NCI-H2081 (cell line): ENCODE measurements at places on chromosomes 16 and 17.

- DNase-seq, result no peak
These were observed 632 bp downstream of the CYBC1 start for GRCh38 chr17:82449883-82450356.

GRCh38 chr16:87924041-87924810 lies 12.1 kb downstream of the CA5A start:
- peak; percentile 89 for DNase-seq

GRCh38 chr16:67645397-67646121 lies 615 bp downstream of the CARMIL2 start:
- DNase-seq, result no peak

DNA sequence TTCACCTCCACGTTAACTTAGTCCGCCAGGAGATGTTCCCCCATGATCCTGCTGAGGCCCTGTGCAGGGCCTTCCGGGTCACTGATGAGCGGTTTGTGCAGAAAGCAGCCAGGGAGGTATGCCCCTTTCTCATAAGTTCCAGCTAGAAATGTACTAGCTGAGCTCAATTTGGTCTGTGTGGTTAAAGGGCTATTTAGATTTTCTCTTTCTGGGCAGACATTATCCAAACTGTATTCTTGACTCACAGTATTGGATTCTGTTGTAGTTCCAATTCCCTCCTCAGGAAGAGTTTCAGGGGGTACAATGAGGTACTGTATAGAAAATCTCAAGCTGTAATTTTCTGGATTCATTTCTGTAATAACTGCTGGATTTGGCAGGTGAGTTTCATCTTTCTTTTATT lies 137.1 kb downstream of the TRIM37 start:
- DNase-seq, result no peak

- no peak for DNase-seq
These were observed 11.5 kb upstream of the ZNF747 start for GRCh38 chr16:30546115-30546514.

- peak; percentile 17 for DNase-seq
These were observed 888 bp downstream of the CDH1 start for GRCh38 chr16:68737730-68738629.

GRCh38 chr17:40121181-40122135 lies at the start of gene MSL1:
TSS of gene MSL1 (plus strand) at chr17:40121971. CDS start at chr17:40122613, 642 bp downstream.
- peak; percentile 84 for DNase-seq

DNA sequence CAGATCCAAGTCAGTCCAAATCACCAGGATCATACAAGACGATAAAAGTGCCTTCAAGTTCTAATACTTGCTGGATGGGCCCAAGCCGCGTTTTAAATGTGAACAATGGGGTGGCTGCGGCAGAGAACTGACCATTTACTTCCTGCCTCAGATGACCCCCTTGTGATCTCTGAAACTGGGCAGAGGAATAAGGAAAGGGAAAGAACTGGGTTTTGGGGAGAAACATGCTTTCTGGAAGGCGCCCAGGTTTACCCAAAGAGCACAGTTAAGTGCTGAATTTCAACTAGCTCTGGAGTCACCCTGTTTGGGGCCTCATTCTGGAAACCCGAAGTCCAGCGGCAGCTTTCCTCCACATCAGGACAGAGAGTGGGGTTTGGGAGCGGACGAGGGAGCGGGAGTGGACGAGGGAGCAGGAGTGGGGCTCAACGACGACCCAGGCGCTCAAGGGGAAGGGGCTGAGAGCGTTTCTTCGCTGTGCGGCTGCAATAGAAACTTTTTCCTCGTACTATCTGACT lies 1.6 kb downstream of the FAM20A start:
- no peak for DNase-seq

GRCh38 chr17:10271106-10271562 lies 72.7 kb upstream of the GAS7 start:
- DNase-seq, result no peak

- DNase-seq, result no peak
These were observed 99.5 kb downstream of the CDH13 start for GRCh38 chr16:82726306-82726705.

DNA sequence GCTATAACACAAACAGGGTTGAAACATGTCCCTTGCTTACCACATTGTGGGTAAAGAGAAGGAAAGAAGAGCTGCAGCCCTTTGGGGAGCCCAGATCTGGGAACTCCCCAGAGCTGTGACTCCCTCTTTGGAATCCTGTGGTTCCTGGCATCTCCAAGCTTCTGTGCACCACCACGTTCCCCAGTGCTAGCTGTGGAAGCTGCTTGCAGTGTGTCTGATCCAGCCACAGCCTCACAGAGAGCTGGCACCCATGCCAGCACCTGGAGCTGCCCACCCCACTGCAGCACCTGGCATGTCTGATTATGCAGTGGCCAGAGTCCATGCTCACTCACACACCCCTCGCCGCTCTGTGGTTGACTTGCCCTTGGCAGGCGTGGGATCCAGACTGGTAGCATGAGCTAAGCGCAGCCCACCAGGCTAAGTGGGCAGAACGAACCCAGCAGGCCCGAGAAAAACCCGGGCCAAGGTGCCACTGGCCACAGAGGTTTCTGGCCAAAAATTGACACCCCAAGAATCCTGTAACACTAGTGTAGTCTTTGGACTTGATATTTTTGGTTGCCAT lies 252.6 kb upstream of the KCNJ16 start:
- DNase-seq, result no peak

- no peak for DNase-seq
These were observed 372.7 kb downstream of the SLC39A11 start for GRCh38 chr17:72719578-72720493.

DNA sequence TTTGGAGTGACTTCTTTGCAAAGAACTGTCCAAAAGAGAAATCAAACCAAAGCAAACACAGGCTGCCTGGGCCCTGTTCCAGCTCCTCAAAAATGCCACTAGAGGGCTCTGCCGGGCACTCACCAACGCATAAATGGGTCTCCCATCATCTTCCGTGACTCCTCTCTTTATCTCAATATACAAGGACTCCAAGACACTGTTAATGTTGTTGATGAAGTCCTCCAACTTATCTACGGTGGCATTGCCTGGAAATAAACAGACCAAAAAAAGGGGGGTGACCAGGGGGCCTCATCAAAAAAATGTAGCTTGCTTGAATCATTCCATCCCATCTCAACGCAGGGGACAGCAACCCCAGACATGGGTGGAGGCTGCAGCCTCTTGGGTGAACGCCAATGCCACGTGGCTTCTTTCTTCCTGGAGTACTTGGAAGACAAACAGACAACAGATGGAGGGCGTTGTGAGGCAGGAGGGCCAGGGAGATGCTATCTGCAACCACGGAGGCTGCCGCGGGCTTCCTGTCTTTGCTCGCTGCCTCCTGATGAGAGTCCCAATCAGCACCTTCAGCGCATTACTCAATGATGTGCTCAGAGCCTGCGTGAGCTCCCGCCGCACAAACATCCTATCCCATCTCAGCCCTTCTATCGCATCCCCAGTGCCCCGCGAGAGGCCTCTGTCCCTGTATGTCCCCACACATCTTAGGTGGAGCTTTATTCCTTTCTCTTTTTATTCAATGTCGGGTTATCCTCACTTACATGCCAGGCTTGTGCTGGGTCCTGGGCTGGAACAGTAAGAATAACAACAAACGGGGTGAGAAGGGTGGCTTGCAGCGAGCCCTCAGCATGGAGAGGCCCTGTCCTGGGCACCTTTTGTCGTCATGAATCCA lies 32.0 kb downstream of the KDM8 start:
- DNase-seq, result peak; percentile 15

DNA sequence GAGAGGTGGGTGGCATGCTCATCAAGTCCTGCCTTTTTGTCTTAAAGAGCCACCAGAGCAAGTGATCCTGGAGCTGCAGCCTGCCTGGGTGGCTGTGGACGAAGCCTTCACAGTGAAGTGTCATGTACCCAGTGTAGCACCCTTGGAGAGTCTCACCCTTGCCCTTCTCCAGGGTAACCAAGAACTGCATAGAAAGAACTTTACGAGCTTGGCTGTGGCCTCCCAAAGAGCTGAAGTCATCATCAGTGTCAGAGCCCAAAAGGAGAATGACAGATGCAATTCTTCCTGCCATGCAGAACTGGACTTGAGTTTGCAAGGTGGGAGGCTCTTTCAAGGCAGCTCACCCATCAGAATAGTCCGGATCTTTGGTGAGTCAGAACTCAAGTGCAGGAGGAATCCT lies 14.2 kb downstream of the CSH2 start:
- no peak for DNase-seq

- DNase-seq, result no peak
These were observed 55.7 kb downstream of the TAOK1 start for GRCh38 chr17:29445844-29446243.

DNA sequence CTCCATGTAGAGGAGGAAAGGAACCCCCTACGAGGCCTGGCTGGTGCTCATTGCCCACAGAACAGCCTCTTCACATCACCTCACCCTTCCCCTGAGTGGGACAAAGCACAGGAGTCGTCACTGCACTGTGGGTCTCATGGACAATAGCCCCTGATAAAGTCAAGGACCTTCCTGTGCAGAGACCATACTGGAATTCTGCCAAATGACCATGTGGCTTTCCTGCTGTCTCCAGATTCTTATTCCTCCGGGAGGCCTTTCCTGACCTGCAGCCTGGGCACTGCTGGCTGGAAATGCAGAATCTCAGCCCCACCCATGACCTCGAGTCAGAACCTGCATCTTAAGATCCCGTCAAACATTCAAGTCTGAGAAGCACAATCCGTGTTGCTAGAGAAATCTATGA lies 60.5 kb upstream of the ERN1 start:
- no peak for DNase-seq

- DNase-seq, result peak; percentile 74
These were observed 30.0 kb downstream of the TBCD start for GRCh38 chr17:82781894-82782274.
